ENCODE measurements at places on chromosomes 1 and 21.

DNA sequence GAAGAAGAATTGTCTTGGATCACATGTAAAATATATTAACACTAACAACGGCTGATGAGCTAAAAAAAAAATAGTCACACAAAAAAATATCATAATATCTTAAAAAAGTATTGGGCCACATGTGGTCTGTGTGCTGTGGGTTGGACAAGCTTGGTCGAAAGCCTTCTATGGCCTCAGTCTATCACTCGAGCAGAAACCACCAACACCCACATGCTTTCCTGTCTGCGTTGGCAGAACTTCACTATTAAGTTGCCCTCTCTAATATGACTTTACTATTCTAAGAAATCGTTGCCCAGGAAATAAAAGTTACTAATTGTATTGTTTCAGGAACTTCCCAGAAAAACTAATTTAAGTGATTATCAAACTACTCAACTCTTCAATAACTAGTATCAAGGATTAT, 28.2 kb upstream of the ETS2 start:
- DNase-seq, result peak; percentile 59

GRCh38 chr1:48019714-48020315, 22.6 kb upstream of the TRABD2B start:
- DNase-seq, result no peak

DNA sequence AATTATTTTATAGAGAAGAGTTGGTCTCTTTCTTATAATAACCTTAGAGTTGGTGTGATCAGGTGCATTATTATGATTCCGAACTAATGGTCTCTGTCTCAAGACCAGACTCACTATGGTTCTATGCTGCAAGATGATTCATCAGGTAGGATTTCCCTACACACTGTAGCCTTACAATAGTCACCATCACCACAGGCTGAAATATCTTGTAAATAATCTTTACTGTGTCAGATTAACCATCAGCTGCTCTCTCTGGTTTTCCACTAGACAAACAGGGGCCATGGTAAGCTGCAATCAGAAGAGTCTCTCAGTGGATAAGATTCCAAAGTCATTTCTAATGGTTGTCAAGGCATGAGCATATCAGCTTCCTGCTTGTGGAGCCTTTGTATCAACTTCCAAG, 4.4 kb upstream of the GBP4 start:
- no peak for DNase-seq

DNA sequence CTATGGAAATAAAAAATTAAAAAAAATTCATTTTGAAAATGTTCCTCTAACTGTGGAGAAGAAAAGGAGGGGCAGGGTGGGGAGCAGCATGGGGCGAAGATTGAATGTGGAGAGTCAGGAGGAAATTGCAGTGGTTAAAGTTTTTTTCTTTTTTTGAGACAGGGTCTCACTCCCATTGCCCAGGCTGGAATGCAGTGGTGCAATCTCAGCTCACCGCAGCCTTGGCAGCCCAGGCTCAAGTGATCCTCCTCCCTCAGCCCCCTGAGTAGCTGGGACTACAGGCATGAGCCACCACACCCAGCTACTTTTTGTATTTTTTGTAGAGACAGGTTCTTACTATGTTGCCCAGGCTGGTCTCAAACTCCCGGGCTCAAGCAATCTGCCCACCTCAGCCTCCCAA, 67.6 kb downstream of the ADSS2 start:
- no peak for DNase-seq

DNA sequence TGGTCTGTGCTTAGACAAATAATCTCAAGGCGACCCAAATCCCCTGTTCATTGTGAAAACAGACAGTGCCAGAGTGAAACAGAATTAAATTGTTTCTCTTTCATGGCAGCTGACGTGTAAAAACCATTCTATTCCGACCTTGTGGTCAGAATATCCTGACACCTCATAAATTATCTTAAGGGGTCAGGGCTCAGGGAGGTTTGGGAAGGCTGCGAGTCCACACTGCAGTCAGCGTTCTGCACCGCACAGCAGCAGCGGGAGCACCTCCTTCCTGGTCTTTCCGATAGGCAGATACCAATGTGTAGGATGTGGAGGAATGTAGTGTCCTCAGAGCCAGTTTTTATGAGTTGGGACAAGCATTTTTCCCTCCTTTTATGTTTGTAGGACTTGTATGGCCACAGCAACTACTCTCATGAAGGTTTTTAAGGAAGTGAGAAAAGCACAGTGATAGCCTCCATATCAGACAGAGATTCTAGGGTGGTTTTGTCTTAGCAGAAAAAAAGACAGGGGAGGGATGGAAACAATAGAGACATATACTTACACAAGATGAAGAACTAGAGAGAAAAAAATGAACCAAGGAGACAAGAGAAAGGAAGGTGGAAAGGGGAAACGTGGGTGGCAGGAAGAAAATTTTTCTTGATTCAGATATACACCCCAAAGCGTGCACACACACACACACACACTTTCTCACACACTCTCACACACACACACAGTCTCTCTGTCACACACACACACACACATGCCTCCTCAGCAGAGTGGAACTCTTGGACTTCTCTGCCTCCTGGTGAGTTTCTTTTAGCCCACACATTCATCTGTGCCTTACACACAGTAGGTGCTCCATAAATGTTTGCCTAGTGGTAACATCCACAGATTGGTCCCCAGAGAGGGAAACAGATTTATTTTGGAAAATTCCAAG, 68.6 kb downstream of the NTMT2 start:
- DNase-seq, result no peak

DNA sequence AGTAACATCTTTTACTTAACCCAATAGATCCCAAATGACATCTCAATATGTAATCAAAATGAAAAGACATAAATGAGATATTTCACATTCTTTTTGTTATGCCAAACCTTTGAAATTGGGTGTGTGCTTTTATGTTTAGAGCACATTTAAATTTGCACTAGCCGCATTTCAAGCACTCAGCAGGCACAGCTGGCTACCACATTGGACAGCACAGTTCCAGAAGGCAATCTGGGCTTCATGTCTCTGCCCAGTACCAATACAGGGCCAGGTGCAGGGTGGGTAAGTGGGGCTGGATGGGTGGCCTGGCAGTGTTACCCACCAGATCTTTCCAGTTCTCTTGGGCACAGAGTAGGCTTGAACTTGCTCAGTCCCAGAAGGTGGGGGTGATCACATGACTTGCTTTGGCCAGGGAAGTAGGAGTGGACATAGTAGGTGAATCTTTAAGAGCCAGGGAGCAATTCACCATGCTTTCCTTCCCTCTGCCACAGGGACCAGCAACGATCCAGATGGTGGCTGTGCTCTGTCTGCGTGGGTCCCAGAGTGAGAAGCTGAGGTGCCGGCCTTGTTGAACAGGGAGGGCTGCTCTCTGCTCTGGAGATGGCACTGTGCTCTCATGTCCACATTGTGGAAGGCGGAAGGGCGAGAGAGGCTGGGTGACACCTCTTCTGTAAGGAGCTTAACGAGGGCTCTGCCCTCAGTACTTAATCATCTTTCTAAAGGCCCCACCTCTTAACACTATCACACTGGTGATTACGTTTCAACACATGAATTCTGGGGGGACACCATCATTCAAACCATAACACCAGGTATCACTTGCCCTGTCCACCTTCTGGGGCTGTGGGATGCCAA, 261.4 kb downstream of the GRIK3 start:
- DNase-seq, result no peak

GRCh38 chr1:64112281-64112680, 91.1 kb upstream of the UBE2U start:
- DNase-seq, result no peak

All from inflammatory macrophage treated with lipopolysaccharide for 1 hour (primary cell).